ENCODE measurements at places on chromosomes 7 and 10.
A peak's percentile ranks its signal among the peaks of the same experiment; 100 is the strongest.

- no peak overlapping the region for H3K27ac ChIP-seq
- H3K4me3 ChIP-seq = peak overlapping the region; percentile 41
- H3K36me3 ChIP-seq = peaks cover 7% of the 10 kb centered on the region
- peaks cover 29% of the 10 kb centered on the region for H3K27me3 ChIP-seq
Measured at GRCh38 chr10:72088889-72089575, 681 bp upstream of the SPOCK2 start.

- H3K4me1 ChIP-seq = peaks cover 21% of the 10 kb centered on the region
- peak; percentile 59 for DNase-seq
Measured at GRCh38 chr10:79024296-79024695, 44.5 kb upstream of the ZMIZ1 start.

GRCh38 chr10:72321248-72322029 lies 33.3 kb downstream of the DNAJB12 start:
- no peak overlapping the region for H3K4me3 ChIP-seq
- no peak for DNase-seq
- peaks cover 75% of the 10 kb centered on the region for H3K4me1 ChIP-seq
- H3K27ac ChIP-seq = peak overlapping the region; percentile 81
- no peaks in the 10 kb centered on the region for H3K27me3 ChIP-seq
- no peaks in the 10 kb centered on the region for H3K36me3 ChIP-seq

- H3K4me1 ChIP-seq = no peaks in the 10 kb centered on the region
- no peaks in the 10 kb centered on the region for H3K27me3 ChIP-seq
- no peaks in the 10 kb centered on the region for H3K36me3 ChIP-seq
- no peak overlapping the region for H3K27ac ChIP-seq
- no peak for DNase-seq
Measured at GRCh38 chr10:58177362-58177947, 90.2 kb downstream of the IPMK start.

- peaks cover 3% of the 10 kb centered on the region for H3K27me3 ChIP-seq
- DNase-seq = no peak
- no peaks in the 10 kb centered on the region for H3K36me3 ChIP-seq
- H3K4me3 ChIP-seq = no peak overlapping the region
- no peaks in the 10 kb centered on the region for H3K4me1 ChIP-seq
Measured at GRCh38 chr7:24763303-24763901, 6.1 kb upstream of the GSDME start.

- peak; percentile 88 for DNase-seq
- no peaks in the 10 kb centered on the region for H3K27me3 ChIP-seq
- peak overlapping the region; percentile 61 for H3K4me3 ChIP-seq
- H3K4me1 ChIP-seq = peaks cover 25% of the 10 kb centered on the region
Measured at GRCh38 chr10:30784897-30785605, 155.5 kb upstream of the LYZL2 start.
